ENCODE measurements at places on chromosomes 13 and 19.

DNA sequence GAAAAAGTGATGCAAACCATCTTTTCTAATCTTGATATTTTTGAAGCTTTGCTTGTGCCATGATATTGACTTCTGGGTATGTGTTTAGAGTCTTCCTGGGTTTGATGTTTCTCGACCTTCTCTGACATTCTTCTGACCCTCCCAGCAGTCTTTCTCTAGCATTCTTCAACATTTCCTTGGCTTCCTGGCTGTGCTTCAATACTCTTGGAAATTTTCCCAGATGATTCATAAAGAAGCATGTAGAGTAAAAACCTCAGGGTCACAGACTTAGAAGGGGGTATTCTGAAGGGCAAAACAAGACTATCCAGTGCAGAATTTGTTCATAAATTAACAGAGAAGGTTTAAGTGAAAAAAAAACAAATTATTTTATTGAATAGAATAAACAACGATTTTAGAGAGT is 946.3 kb upstream of the PCDH9 start:
- no peak for DNase-seq

DNA sequence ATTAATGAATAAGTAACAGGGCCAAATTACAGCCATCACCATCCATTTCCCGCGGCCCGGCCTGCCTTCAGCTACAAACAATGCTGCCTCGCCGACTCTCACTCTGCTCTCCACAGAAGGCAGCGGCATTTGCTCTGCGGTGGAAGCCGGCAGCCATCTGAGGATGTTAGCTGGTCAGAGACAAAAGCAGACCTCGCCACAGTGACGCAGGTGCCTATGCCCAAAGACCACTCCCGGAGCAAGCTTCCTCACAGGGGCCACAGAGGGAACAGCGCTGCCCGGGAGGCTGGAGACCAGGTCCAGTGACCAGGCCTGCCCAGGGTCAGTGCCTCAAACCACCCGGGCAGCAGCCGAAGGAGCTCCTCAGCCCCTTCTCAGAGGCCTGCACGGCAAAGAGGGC is 16.4 kb downstream of the PEPD start:
- DNase-seq, result no peak

DNA sequence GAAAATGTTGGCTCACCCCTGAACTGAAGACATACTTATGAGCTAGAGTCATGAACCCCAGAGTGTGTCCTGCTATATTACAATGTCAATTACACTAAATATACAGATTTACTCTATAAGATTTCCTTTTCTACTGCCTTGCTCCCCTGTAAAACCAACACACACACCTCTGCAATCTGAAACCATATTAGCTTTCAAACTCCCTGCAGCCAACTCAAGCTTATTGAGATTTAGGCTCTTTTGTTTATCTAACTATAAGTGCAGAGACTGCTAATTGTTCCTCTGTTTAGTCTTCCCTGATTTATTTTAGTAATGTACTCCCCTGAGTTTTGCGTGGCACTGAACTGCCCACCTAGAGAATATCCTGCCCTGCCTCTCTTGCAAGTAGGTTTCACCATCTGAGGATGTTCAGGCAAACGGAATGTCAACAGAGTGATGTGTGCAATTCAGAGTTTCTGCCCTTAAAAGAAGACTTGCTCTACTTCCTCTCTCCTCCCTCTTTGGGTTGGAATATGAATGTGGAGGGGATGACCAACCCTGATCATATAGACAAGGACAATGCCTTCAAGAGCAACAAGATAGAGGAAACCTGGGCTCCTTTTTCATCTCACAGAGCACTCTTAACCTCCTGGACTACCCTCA is 22.3 kb downstream of the FAM216B start:
- DNase-seq, result no peak

DNA sequence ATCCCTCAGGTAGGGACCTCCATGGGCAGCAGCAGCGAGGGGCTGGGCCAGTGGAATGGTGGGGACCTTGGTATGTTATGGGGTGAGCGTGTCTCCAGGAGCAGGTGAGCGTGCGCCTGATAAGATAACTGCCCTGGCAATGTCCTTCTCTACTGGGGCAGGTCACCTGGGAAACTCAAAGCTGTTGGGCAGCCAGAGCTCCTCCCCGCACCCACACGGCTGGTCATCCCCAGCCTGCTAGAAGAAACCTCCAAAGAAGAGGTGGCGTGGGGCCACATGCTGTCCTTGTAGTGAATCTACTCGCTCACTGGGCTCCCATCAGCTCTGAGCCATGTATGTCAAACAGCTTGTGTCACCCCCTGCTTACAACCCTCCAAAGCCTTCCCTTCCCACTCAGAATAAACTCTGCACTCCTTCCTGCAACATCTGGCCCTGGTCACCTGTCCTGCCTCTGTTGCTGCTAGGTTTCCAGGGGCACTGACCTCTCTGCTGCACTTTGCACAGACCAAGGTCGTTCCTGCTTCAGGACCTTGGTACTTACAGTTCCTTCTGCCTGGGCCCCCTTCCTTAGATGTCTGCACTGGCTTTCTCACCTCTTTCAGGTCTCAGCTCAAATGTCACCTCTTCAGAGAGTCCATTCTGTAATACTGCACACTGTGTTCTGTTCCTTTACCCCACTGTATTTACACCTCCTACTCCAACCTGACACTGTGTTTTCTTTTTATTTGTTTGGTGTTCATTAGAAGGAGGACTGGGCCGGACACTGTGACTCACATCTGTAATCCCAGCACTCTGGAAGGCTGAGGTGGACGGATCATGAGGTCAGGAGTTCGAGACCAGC is 1.8 kb upstream of the ATP4A start:
- no peak for DNase-seq

- DNase-seq, result no peak
Measured at GRCh38 chr19:35545855-35546381, 492 bp downstream of the TMEM147 start.

- no peak for DNase-seq
Measured at GRCh38 chr19:41753159-41753558, 2.2 kb upstream of the CEACAM6 start.

- no peak for DNase-seq
Measured at GRCh38 chr19:53246498-53246897, 8.2 kb downstream of the ZNF677 start.

DNA sequence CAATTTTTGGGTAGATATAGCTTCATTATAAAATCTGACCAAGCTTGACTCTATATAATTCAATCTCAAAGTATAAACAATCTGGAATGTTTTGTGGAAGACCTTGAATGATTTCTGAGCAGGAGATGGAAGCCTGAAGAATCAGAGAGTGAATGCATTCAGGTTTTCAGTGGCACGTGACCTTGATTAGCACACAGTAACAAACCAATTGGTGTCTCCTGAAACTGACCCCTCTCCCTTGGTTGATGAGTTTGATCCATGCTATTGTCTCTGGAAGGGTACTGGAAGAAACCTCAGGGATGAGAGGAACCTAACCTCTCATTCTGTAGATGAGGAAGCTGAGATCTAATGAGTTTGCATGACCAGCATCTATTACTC is 39.6 kb downstream of the PCDH8 start:
- no peak for DNase-seq
